ENCODE measurements at places on chromosomes 11 and 22. TPM values are rescaled to one million over a fixed set of nuclear protein-coding genes. Genes with fewer than 3 reads are reported as not detected.

The CST6 gene
- 0.49 TPM for total RNA-seq

The ZDHHC13 gene
- 27.0 TPM for total RNA-seq

The ARRB1 gene
- 301 TPM for total RNA-seq

The NLRP6 gene
- not detected for total RNA-seq

The RAD9A gene
- 2.6 TPM for total RNA-seq

The SAA4 gene
- not detected for total RNA-seq

The PPP6R2 gene
- total RNA-seq, result 47.9 TPM

The CCDC87 gene
- under 0.01 TPM for total RNA-seq

The MICAL3 gene
- total RNA-seq, result 13.3 TPM

The PRAME gene
- not detected for total RNA-seq

The MAML2 gene
- 3.2 TPM for total RNA-seq

The FGF4 gene
- total RNA-seq, result not detected

The PEX26 gene
- total RNA-seq, result 11.3 TPM

The HTR3A gene
- not detected for total RNA-seq

The TP53I11 gene
- total RNA-seq, result 38.1 TPM

The TEX12 gene
- total RNA-seq, result not detected

The CHCHD10 gene
- total RNA-seq, result 2.8 TPM

The TMEM151A gene
- under 0.01 TPM for total RNA-seq

Measured in bladder microvascular endothelial cell (primary cell).